ENCODE measurements at places on chromosomes 1 and 21.
A peak's percentile ranks its signal among the peaks of the same experiment; 100 is the strongest.

DNA sequence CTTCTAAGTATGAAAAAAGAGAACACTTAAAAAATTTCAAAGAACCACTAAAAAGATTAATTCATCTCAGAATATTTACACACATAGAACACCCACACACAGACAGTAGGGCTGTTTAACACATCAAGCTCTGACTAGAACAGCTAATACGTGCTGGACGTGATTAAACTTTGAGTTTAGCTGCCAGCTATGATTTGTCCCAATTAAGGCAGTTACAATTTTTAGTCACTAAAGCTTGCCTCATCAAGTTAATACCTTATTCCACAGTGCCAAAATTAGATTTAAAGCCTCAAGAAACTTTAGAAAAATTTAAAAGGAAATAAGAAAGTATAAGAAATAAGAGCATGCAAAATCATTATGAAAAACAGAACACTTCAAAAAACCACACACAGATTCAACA lies 18.9 kb downstream of the SLC16A1 start:
- no peak overlapping the region for H3K4me3 ChIP-seq
- H3K36me3 ChIP-seq, result no peaks in the 10 kb centered on the region
- no peak overlapping the region for H3K27ac ChIP-seq
- H3K4me1 ChIP-seq, result peaks cover 2% of the 10 kb centered on the region
- no peaks in the 10 kb centered on the region for H3K27me3 ChIP-seq

DNA sequence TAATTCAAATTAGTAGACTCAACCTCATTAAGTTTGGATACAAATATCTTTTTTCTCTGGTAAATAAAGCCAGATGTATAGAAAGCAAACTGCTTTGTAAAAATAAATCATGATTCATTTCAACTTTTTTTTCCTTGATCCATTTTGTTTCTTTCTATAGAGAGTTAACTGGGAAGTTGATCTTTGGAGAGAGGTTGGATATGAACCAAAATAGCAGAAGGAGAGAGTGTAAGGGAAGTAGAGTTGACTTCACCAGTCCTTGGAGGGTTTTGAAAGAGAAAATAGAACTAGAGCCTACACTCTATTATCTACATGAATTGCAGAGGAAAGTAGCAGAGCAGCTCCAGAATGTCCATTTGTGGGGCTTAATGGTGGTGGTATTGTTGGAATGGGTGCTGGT lies 243.8 kb downstream of the ADGRL2 start:
- no peaks in the 10 kb centered on the region for H3K27me3 ChIP-seq
- no peak overlapping the region for H3K27ac ChIP-seq
- DNase-seq, result no peak
- H3K4me3 ChIP-seq, result no peak overlapping the region
- no peaks in the 10 kb centered on the region for H3K36me3 ChIP-seq

DNA sequence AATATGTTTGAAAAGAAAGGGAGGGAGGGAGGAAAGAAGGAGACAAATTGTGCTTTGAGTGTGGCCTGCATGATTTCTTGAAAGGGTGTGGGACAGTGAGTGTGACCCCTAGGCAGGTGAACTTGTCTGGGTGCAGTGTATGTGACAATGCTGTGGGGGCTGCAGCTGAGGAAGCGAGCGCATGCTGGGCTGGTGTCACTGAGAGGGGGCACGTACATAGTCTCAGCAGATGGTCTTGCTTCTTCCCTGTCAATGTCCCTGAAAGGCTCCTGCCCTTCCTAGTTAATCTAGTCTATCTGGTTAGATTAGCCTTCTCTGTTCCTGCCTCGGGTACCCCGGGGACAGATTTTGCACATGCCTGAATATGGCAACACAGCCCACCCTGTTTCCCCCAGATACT lies 9.8 kb downstream of the FAAH start:
- no peaks in the 10 kb centered on the region for H3K4me1 ChIP-seq
- no peak for DNase-seq
- H3K4me3 ChIP-seq, result no peak overlapping the region
- no peaks in the 10 kb centered on the region for H3K27me3 ChIP-seq

GRCh38 chr1:162676750-162677149 lies 44.5 kb downstream of the DDR2 start:
- H3K4me1 ChIP-seq, result peaks cover 51% of the 10 kb centered on the region
- peak overlapping the region; percentile 16 for H3K27ac ChIP-seq
- no peak for DNase-seq
- peaks cover 2% of the 10 kb centered on the region for H3K36me3 ChIP-seq
- no peak overlapping the region for H3K4me3 ChIP-seq

GRCh38 chr1:69320757-69321211 lies 246.9 kb upstream of the LRRC7 start:
- no peaks in the 10 kb centered on the region for H3K27me3 ChIP-seq
- no peaks in the 10 kb centered on the region for H3K4me1 ChIP-seq
- no peak overlapping the region for H3K4me3 ChIP-seq
- H3K27ac ChIP-seq, result no peak overlapping the region
- no peaks in the 10 kb centered on the region for H3K36me3 ChIP-seq
- no peak for DNase-seq

- H3K27ac ChIP-seq, result no peak overlapping the region
- H3K4me1 ChIP-seq, result no peaks in the 10 kb centered on the region
- no peaks in the 10 kb centered on the region for H3K36me3 ChIP-seq
- no peak for DNase-seq
- H3K27me3 ChIP-seq, result no peaks in the 10 kb centered on the region
Measured at GRCh38 chr1:247539215-247539614, 3.0 kb upstream of the OR2C3 start.

DNA sequence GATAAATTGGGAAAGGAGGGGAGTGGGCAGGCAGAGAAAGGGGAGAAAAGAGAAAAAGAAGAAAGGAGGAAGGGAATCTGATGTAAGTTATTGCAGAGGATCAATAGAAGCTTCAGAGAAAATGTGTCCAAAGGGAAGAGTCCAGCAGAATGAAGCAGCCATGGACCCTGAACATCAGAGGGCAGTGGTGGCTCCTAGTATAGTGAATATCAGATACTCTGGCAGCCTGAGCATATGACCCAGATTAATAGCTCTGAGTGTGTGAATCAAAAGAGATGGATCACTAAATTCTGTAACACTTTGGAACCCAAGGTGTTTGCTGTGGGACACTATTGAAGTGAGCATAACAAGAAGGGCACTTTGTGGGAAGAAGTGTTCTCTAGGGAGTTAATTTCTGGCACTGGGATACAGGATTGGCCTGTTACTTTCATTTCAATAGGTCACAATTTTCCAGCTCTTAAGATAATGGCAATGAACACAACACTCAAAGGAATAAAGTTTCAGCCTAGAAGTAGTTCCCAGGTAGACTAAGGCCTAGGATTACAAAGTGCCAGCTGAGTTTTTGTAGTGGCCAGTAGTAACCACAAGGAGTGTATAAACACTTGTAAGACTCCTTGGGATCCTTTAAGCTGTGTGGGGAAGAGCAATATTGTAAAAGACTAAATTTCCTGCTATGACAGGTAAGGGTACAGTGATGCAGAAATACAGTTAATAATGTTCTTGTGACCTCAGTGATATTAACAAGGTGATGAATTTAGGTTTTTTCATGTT lies 164.5 kb upstream of the BEND5 start:
- no peak overlapping the region for H3K27ac ChIP-seq
- no peaks in the 10 kb centered on the region for H3K36me3 ChIP-seq
- H3K4me1 ChIP-seq, result no peaks in the 10 kb centered on the region
- H3K4me3 ChIP-seq, result no peak overlapping the region
- no peak for DNase-seq

- no peak overlapping the region for H3K4me3 ChIP-seq
- no peak overlapping the region for H3K27ac ChIP-seq
- H3K36me3 ChIP-seq, result no peaks in the 10 kb centered on the region
- peaks cover 5% of the 10 kb centered on the region for H3K4me1 ChIP-seq
- DNase-seq, result no peak
Measured at GRCh38 chr1:111553196-111553595, 49.8 kb upstream of the ADORA3 start.

GRCh38 chr1:244050835-244051444 lies at the start of gene ZBTB18:
TSS of gene ZBTB18 (plus strand) at chr1:244051283. CDS start at chr1:244051432, 149 bp downstream.
- H3K4me3 ChIP-seq, result peak within 1 kb of the TSS; percentile 87
- no peaks in the 10 kb centered on the region for H3K27me3 ChIP-seq
- peaks cover 11% of the 10 kb centered on the region for H3K4me1 ChIP-seq
- peaks cover 4% of the 10 kb centered on the region for H3K36me3 ChIP-seq
- peak within 1 kb of the TSS; percentile 9 for H3K27ac ChIP-seq
- DNase-seq, result peak; percentile 70

DNA sequence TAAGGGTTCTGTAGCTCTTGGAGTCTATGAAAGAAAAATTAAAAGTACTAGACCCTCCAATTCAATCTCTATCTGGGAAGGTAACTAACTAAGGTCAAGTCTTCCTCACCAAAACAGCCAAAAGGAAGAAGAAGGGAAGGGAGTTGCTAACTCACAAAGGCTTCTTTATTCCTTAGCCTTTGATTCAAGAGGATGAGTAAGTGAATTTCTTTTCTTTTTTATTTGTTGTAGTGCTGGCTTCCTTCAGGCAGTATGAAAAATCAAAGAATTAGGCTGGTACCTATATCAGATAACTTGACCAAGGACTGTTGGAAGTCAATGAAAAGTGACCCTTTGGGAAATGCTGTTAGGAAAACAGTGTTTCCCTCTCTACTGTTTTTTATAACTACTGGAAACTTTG lies 144.4 kb upstream of the NRIP1 start:
- H3K4me1 ChIP-seq, result no peaks in the 10 kb centered on the region
- H3K27me3 ChIP-seq, result no peaks in the 10 kb centered on the region
- H3K4me3 ChIP-seq, result no peak overlapping the region
- no peak for DNase-seq
- H3K36me3 ChIP-seq, result no peaks in the 10 kb centered on the region
- no peak overlapping the region for H3K27ac ChIP-seq

GRCh38 chr1:57831624-57832023 lies 407.8 kb upstream of the DAB1 start:
- peak; percentile 39 for DNase-seq
- H3K27ac ChIP-seq, result no peak overlapping the region
- no peaks in the 10 kb centered on the region for H3K4me1 ChIP-seq
- H3K36me3 ChIP-seq, result no peaks in the 10 kb centered on the region

GRCh38 chr1:186183970-186184628 lies 191.0 kb downstream of the TPR start:
- H3K4me3 ChIP-seq, result no peak overlapping the region
- no peaks in the 10 kb centered on the region for H3K36me3 ChIP-seq
- no peaks in the 10 kb centered on the region for H3K27me3 ChIP-seq

DNA sequence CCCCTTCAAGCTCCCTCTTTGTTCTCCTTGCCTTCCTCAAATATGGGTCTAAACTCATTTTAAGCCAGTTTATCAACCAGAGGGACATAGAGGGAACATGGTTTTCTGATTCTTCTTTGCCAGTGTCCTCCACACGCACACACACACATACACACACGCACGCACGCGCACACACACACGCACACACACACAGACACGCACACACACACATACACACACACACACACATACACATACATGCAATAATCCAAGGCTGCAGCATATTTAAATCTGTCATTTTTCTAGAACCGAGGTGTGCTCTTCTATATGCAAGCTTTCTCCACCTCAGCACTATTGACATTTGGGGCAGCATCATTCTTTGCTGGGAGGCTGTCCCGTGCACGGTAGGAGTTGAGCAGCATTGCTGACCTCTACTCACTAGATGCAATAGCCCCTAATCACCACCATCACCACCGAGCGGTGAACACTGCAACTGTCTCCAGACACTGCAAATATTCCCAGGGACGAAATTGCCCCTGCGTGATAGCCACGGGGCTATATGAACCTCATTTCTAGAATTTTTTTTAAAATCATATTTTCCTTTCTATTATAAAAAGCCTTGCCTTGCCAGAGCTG lies 8.0 kb downstream of the TNFRSF9 start:
- DNase-seq, result no peak
- no peaks in the 10 kb centered on the region for H3K36me3 ChIP-seq
- no peak overlapping the region for H3K4me3 ChIP-seq
- H3K27me3 ChIP-seq, result peaks cover 8% of the 10 kb centered on the region
- no peak overlapping the region for H3K27ac ChIP-seq

GRCh38 chr1:26946270-26946669 lies 14.0 kb downstream of the KDF1 start:
- H3K4me1 ChIP-seq, result no peaks in the 10 kb centered on the region
- no peaks in the 10 kb centered on the region for H3K27me3 ChIP-seq
- peaks cover 18% of the 10 kb centered on the region for H3K36me3 ChIP-seq
- DNase-seq, result no peak
- no peak overlapping the region for H3K27ac ChIP-seq
- no peak overlapping the region for H3K4me3 ChIP-seq

GRCh38 chr1:1901641-1902294 lies 10.9 kb upstream of the GNB1 start:
- H3K4me1 ChIP-seq, result no peaks in the 10 kb centered on the region
- no peak overlapping the region for H3K27ac ChIP-seq
- H3K36me3 ChIP-seq, result no peaks in the 10 kb centered on the region
- H3K27me3 ChIP-seq, result no peaks in the 10 kb centered on the region
- H3K4me3 ChIP-seq, result no peak overlapping the region

GRCh38 chr1:201309416-201309815 lies 26.1 kb downstream of the PKP1 start:
- no peaks in the 10 kb centered on the region for H3K36me3 ChIP-seq
- H3K27ac ChIP-seq, result no peak overlapping the region
- no peak for DNase-seq
- H3K4me1 ChIP-seq, result no peaks in the 10 kb centered on the region
- H3K4me3 ChIP-seq, result no peak overlapping the region

DNA sequence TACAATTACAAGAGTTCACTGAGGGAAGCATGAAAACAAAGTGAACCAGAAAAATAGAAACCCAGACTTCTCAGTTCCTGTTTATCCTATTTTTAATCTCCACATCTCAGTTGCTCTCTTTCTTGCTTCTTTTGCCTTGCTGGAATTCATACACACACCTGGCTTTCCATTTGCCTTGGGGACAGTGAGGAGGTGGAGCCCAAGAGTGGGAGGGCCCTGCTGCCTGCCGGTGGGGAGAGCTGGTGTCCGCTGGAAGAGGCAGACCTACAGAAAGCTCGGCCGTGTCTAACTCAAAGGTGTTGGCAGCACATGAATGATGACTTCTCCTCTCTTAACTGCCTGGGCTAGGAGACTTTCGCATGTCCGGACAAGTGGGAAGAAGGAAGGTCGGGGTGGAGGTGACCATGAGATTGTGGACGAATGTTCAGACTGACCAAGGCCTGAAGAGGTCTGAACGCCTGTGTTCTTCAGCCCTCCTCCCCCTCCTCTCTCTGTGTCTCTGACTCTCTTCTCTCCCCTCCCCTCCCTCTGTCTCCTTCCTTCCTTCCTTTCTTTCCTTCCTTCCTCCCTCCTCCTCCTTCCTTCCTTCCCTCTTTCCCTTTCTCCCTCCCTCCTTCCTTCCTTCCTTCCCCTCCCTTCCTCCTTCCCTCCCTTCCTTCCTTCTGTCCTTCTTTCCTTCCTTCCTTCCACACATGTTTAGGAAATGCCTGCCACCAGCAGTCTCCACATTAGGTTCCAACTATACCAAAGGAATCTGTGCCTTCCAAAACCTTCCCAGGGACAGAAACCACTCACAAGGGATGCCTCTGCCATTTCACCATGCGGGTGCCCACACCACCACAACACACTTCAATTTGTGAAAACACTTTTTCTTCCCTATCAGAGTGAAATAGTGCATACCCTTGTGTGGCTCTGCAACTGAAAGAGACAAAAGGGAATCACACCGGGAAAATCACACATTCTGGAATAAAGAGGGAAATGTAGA lies 157.3 kb upstream of the RUNX1 start:
- no peaks in the 10 kb centered on the region for H3K27me3 ChIP-seq
- peaks cover 46% of the 10 kb centered on the region for H3K4me1 ChIP-seq
- H3K36me3 ChIP-seq, result no peaks in the 10 kb centered on the region
- peak overlapping the region; percentile 87 for H3K27ac ChIP-seq
- no peak overlapping the region for H3K4me3 ChIP-seq
- DNase-seq, result no peak

- H3K4me1 ChIP-seq, result peaks cover 11% of the 10 kb centered on the region
- H3K36me3 ChIP-seq, result no peaks in the 10 kb centered on the region
- H3K27me3 ChIP-seq, result no peaks in the 10 kb centered on the region
- H3K4me3 ChIP-seq, result no peak overlapping the region
- no peak for DNase-seq
Measured at GRCh38 chr1:219298571-219299148, 125.0 kb downstream of the LYPLAL1 start.

Measured in fibroblast of lung (primary cell).